ENCODE measurements at places on chromosomes 1 and 21.

GRCh38 chr1:12052008-12052573 is 11.0 kb upstream of the TNFRSF8 start:
- peak; percentile 57 for DNase-seq

- DNase-seq = no peak
These were observed 1077.0 kb upstream of the NCAM2 start for GRCh38 chr21:19921211-19921610.

DNA sequence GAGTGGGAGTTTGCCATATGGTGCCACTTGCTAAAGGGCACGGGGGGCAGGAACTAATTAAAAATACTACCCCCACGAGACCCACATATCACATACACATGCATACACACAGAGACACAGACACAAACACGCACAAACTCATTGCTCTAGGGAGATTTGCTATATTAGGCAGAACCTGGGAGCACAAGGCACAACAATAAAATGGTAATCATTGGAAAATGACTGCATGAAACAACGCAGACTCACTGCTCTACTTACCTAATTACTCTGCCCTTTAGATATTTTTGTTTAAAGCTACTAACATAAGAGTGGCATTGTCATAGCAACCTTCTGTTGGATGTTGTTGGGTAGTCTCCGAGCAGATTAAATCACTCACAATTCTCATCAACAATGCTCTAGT is 20.3 kb upstream of the RGS4 start:
- no peak for DNase-seq

DNA sequence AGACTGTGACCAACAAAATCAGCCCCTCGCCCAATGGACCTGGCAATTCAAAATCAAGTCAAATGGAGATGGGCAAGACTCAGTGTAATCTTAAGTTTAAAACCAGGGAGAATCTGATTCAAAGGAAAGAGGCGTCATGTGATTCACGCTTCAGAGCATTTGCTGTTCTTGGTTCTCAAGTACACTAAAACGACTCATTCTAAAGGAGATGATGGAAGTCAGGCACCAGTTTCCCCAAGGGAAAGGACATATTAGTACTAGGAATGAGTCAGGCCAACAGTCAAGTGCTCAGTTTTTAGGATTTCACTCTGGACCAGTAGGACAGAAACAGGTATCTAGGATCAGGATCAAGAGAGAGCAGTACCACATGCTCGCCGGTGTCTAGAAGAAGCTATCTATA is 429.6 kb downstream of the PLPP3 start:
- DNase-seq = no peak

DNA sequence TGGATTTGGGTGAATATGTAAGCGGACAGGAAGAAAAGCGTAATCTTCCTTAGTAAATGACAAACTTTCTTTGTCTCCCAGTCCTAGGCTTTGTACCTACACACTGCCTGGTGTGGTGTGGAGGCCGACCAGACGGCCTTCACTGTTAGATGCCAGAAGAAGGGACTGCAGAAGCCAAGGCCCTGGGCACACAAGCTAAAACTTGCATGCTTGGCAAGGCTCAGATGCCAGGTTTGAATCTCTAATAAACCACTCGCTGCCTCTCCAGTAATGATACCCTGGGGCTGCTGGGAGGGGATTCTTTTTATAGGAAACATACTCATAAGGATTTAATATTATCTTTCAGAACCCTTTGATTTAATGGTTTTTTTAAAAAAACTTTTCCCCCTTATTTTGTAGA is 263.8 kb downstream of the PTPRC start:
- DNase-seq = no peak

DNA sequence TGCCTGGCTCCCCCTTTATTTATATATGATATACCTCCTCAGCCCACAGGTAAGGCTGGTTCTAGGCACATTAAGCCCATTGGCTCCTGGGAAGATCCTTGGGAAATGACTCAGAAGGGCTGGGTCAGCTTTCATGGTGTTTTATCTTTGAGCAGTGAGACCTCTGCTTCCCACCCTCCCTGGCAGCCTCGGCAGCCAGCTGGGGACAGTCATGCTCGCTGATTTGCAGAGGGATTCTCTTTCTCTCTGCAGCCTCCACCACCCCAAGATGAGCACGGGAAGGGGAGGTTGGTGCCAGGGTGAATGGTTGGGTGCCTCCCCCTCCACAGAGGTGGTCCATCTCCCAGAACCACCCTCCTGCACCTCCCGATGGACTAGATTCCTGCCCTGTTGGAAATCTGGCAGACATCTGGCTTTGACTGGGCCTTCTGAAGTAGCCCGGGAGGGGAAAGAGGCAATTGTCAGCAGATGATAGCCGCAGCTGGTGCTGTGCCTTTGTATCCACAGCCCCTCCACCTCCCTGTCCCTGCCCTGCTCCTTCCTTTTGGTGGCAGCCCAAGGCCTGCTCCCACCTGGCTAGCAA is 24.6 kb downstream of the IER5 start:
- DNase-seq = no peak

DNA sequence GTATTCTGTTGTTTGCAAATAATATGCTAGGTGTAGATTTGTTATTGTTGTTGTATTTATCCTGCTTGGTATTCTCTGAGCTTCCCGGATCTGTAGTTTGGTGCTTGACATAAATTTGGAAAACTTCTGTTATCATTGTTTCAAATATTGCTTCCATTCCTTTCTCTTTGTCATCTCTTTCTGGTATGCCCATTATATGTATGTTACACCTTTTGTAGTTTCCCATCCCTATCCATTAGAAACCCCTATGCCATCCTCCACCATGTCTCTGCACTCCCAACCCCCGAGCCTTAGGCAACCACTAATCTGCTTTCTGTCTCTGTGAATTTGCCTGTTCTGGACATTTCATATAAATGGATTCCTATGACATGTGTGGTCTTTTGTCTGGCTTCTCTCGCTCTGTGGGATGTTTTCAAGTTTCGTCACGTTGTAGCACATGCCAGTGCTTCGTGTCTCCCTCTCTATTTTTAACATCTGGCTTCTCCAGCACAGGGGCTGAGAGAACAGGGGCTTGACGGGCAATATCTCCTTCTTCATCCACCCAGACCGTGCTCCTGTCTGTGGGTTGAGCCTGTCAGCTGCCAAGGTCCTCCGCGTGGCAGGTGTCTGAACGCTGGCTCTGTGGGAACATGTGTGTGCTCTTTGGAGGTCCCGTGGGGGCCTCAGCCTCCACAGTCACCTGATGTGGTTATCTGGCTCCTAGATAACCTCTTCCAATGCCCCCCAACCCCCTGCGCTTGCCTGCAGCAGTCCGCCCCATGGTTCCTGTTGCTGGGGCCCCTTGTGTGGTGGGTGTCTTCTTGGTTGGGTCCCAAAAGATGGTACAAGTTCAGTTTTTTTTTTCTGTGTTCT is 32.8 kb upstream of the MAN1C1 start:
- DNase-seq = no peak

GRCh38 chr1:243827206-243827605 is 22.8 kb downstream of the AKT3 start:
- DNase-seq = no peak

- DNase-seq = no peak
These were observed 213.0 kb downstream of the OMA1 start for GRCh38 chr1:58333511-58333910.

DNA sequence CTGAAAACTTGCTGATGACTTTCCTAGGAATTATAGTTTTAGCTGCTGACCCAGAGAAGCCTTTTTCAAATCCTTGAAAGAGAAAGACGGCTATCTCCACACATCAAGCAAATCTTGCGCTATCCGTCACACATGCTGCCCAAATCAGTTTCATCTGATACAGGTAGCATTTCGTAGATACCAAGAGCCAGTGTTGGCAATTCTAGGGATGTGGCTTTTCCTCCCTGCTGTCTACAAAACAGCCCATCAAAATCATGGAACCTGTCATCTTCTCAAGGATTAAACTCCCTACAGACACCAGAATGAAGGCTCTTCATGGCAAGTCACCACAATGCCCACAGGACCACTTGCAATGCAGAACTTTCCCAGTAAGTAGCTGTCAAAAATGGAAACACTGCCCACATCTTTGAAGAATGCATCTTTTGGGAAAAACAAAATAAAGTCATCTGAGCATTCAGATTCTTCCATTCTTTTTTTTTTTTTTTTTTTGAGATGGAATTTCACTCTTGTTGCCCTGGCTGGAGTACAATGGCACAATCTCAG is 10.4 kb downstream of the STX6 start:
- DNase-seq = no peak

- DNase-seq = no peak
These were observed 5.3 kb downstream of the KRTAP10-1 start for GRCh38 chr21:44534688-44535087.

- no peak for DNase-seq
These were observed 16.9 kb upstream of the SAMD11 start for GRCh38 chr1:906600-907420.

- DNase-seq = no peak
These were observed 123.8 kb upstream of the PRDX6 start for GRCh38 chr1:173353350-173353749.

GRCh38 chr1:187883356-187883755 is 1054.6 kb downstream of the PLA2G4A start:
- DNase-seq = no peak

GRCh38 chr1:43269627-43270375 is at the start of gene TMEM125:
Gene TMEM125 (plus strand): TSS chr1:43269983. CDS start chr1:43272723, 2,740 bp downstream.
- no peak for DNase-seq

- no peak for DNase-seq
These were observed 78.0 kb downstream of the SYT6 start for GRCh38 chr1:114075546-114076242.

DNA sequence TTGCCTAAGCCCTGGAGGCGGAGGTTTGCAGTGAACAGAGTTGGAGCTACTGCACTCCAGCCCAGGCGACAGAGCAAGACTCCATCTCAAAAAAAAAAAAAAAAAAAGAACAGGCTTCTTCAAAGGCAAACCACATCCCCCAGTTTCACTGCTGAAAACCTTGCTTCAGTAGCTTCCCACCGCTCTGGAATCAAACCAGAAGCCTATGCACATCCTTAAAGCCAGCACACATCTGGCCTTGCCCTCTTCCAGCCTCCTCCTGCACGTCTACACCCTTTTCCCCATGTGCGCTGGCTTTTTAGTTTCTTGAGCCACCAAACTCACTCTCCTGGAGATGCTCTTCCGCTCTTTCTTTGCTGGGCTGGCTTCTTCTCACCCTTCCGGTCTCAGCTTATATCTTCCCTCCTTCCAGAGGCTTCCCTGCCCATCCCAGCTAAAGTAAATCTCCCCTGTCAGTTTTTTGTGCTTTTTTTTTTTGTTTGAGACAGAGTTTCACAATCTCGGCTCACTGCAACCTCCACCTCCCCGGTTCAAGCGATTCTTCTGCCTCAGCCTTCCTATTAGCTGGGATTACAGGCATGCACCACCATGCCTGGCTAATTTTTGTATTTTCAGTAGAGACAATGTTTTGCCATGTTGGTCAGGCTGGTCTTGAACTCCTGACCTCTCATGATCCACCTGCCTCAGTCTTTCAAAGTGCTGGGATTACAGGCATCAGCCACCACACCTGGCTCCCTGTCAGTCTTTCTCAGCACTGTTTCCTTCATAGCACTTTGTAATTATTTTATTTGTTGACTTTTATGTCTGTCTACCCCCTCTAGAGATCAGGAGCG is 42.0 kb upstream of the ID3 start:
- no peak for DNase-seq

- no peak for DNase-seq
These were observed 22.6 kb upstream of the NRDC start for GRCh38 chr1:51901151-51901550.

GRCh38 chr1:193952778-193953374 is 766.5 kb upstream of the B3GALT2 start:
- DNase-seq = no peak

DNA sequence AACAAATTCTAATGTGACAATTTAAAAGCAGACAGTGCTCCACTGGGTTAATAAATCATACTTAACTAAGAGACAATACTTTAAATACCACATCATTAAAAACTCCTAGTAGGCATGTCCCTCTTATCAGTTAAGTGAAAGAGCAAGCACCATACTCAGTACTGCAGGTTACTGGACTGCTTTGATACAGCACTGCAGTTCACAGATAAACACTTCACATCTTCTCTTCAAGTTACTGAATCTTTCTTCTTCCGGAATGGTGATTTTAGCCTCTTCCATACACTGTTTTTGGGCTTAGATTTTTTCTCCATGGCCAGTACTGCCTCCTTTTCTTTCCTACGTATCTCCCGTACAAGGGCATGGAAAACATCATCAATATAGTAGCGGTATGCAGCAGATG is 11.0 kb downstream of the RIT1 start:
- DNase-seq = no peak

- no peak for DNase-seq
These were observed 5.0 kb downstream of the DENND1B start for GRCh38 chr1:197770243-197770642.

GRCh38 chr1:37078866-37079265 is 44.6 kb upstream of the GRIK3 start:
- no peak for DNase-seq

DNA sequence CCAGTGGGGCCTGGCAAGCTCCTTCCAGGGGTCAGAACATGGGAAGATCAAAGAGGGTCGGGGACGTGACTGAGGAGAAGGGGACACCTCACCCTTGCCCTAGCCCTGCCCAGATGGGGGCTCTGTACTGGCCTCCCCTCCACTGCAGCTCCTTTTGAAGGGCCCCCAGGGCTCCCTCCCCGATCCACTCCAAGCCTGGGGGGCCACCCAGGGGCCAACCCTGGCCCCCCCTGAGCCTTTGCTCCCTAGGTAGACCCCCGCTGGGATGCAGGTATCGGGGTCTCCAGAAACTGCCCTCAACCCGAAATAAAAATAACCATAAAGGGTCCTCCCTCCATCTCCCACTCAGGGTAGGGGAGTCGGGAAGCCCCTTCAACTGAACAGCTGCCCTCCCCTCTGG is 37.4 kb upstream of the FAM131C start:
- DNase-seq = no peak

DNA sequence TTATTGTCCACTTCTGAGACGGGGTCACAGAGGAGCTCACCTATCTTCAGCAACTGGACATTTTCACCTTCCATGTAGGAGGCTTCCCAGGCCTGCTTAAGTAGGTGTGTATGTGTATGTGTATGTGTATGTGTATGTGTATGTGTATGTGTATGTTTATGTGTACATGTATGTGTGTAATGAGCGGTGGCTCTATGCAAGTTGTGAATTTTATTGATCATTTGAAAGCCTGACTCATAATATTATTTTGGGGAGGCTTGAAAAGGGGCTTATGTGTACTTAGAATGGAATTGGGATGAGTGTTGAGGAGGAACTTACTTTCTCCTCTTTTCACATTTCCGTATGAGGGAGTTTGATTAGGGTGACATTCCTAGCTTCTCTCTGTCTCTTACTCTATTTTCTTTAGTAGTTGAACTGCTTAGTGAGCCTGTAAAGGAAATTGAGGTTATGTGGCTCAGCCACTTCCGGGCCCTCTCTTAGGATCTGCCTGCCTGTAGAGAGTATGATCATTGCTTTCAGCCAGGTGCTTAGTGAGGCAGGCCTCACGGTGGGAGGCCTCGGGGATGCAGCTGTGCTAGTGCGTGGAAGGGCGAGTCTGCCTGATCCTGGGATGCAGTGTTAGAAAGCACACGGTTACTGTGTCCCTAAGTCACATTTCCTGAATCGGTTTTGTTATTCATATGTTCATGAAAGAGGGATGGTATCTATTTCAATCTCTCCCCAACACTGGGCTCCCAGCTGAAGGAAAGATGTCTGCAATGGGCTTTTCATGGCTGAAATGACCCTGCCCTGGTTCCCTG is 61.0 kb downstream of the IER5 start:
- no peak for DNase-seq

- no peak for DNase-seq
These were observed 130.6 kb downstream of the SNX7 start for GRCh38 chr1:98792123-98792522.

- peak; percentile 17 for DNase-seq
These were observed 44.5 kb downstream of the CD55 start for GRCh38 chr1:207366022-207366421.

Measured in skeletal muscle cell (primary cell).